ENCODE measurements at places on chromosomes 4 and X.

- DNase-seq: peak; percentile 79
These were observed at the start of gene ZFX for GRCh38 chrX:24149351-24150050. Gene ZFX, plus strand, starts transcription at chrX:24149729. Its CDS starts 23,014 bp downstream, at chrX:24172743.

- DNase-seq: peak; percentile 34
These were observed 108.2 kb upstream of the ACSL4 start for GRCh38 chrX:109841257-109841656.

DNA sequence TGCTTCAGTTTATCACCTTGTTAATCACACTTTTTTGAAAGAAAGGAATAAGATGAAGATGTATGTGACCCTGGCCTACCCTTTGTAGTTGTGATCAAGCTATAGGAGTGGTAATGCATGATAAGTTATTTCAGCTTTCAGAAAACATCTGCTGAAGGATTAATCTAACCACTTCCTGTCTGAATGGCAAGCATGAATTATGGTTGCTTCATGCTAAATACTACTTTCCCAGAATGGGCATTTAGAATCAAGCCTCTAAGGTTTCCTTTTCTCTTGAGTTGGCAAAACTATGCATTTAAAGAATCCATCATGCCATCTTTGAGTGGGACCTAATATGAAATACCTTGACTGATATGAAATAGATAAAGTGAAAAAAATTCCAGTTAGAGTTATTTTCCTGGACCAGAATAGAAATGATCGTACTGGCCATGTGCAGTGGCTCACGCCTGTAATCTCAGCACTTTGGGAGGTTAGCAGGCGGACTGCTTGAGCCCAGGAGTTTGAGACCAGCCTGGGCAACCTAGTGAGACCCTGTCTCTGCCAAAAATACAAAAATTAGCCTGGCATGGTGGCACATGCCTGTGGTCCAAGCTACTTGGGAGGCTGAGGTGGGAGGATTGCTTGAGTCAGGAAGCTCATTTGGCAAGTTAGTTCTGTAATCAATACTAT is 59.1 kb downstream of the ANXA3 start:
- DNase-seq: no peak

DNA sequence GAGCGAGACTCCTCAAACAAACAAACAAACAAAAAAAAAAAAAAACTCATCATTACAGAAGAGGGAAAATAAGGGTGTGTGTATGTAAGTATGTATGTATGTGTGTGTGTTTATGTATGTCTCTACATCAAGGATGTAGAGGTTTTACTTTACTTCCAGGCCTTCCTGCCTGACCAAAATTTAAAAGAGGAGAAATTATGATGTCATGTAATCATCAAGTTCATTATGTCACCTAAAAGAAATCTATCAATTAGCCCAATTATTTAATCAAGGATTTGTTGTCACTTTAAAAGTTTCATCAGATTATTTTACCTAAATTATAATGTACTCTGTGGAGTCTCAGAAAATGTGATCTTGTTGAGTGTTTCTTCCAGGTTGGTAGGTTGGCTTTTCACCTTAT is 21.6 kb downstream of the GUCY1A1 start:
- no peak for DNase-seq

DNA sequence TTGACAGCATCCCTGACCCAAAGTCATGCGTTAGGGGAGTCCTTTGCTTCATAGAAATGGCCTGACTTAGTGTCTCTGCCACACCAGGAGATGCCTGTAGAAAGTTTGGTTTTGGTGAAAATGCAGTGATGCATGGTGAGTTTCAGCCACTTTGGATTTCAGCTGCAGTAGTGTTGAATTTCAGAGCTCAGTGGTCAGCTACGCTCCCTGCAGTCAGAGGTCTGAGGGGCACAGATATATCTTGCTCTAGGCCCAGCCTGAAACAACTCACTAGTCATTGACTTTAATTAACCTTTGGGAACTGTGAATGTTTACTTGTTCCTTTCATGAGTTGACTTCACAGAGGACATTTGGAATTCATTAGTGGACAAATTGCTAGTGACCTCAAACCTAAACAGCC is 17.5 kb downstream of the RBMX2 start:
- no peak for DNase-seq

Data from activated CD4-positive, alpha-beta T cell treated with anti-CD3 and anti-CD28 coated beads, Interleukin-2, amount 50 U/mL, for 16 hours (primary cell).